ENCODE measurements at places on chromosomes 1 and 21.

DNA sequence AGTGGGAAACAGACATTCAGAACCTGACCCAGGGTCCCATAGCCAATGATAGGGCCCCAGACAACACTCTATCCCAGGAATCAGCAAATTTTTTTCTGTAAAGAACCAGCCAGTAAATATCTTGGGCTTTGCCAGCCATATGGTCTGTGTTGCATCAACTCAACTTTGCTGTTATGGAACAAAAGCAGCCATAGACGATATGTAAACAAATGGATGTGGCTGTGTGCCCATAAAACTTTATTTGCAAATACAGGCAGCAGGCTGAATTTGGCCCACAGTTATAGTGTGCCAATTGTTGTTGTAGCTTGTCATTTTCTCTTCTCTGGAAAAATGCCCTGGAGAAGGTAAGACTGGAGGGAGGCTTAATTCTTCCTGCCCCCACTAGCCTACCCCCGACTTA, 431.1 kb upstream of the VAMP3 start:
- no peak for DNase-seq

DNA sequence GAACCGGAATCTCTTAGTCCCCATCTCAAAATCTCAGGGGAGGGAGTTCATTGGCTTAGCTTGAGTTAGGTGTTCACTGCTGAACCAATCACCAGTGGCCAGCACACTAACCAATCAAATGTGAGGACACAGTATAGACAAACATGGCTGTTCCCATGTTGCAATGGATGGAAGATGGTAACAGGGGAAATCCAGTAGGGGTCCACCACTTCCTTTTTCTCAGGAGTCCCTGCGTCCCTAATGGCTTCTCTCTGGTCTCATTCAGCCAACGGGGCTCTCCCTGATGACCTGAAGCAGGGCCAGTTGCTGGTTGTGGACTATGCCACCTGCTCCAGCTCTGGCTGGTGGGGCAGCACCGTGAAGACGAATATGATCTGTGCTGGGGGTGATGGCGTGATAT, 9.7 kb downstream of the CELA2B start:
- no peak for DNase-seq

GRCh38 chr1:150516050-150516591, 569 bp downstream of the FALEC start:
- no peak for DNase-seq

DNA sequence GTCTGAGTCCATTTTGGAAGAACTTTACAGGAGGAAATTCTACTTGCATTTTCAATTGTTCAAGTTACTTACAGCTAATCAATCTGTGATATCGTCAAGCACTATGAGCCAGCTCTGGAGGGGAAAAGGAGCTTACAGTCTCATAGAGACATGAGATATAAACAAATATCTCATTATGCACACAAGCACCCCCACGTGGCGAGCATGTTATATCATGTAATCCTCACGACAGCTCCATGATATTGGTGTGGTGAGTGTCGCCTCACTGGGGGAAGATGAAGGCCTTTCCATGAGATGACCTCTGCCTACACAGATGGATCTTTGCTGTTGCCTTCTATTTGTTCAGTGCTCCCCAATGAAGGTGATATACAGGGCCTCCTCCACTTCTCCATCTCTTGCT, 34.6 kb downstream of the TNR start:
- no peak for DNase-seq

- DNase-seq, result no peak
Measured at GRCh38 chr1:40221977-40222772, 25.6 kb upstream of the TMCO2 start.

GRCh38 chr1:204254031-204254661, 40.4 kb upstream of the GOLT1A start:
- DNase-seq, result no peak

DNA sequence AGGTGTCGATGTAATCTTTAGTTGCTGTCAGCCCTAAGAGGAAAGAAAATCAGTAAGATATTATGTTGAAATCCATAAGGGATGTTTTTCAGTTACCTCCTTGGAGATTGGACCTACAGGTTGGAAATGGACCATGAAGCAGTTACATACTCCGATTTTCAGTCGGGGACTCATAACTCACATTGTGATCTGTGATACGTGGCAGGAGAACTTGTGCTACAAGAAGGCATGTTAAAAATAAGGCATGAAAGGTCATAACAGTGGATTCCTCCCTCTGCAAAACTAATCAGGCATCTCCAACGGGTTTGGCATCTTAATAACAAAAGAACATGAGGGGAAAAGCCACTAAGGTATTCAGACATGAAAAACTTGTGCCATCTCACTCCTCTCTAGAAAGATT, 111.2 kb upstream of the CACHD1 start:
- DNase-seq, result no peak

GRCh38 chr1:62436039-62436465, 797 bp upstream of the USP1 start:
- peak; percentile 91 for DNase-seq

DNA sequence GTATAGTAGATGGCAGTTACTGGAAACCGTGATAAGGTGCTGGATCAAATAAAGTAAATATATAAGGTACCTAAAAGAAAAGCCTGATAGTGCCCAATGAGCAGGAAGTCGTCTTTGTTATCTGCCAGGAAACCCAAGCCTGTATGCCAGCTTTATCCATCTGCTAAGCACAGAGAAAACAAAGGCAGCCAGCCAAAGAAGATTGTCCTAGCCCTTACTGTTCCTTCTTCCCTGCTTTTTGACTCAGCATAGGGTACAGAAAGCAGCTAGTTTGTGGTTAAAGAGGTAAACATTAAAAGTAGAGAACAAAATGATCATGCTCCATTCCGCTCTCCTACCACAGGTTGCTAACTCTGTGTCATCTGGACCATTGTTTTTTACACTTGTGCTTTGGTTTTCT, 10.1 kb downstream of the KRTAP22-2 start:
- DNase-seq, result no peak

DNA sequence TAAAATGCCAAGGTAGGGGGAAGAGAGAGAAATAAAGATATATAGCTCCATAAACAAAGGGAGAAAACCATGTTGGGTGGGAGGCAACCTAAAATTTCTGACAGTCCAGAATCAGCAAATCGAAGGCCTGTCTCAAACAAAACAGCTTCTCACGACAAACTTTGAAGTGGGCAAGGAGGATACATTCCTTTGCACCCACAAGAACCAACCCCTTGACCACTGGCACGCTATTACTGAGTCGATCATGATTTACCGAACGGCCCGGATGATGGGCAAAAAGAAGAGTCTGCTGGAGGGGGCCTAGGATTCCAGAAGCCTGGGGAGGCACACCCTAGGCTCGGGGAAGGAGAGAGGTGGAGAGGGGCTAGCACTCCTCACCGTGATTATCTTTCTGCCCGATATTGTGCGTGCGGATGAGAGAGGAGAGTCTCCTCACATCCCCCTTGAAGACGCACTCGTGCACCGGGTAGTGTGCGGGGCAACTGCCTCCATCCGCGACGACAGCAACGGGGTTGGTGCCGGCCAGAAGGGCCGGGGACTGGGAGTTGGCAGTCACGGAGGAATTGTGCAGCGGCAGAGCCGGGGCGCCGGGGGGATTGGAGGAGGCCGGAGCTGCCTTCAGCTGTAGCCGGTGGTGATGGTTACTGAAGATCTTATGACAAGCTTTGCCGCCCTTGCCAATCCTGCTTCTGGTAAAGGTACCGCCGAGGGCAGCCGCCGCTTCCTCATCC, 756 bp downstream of the ANKRD13C start:
- no peak for DNase-seq

DNA sequence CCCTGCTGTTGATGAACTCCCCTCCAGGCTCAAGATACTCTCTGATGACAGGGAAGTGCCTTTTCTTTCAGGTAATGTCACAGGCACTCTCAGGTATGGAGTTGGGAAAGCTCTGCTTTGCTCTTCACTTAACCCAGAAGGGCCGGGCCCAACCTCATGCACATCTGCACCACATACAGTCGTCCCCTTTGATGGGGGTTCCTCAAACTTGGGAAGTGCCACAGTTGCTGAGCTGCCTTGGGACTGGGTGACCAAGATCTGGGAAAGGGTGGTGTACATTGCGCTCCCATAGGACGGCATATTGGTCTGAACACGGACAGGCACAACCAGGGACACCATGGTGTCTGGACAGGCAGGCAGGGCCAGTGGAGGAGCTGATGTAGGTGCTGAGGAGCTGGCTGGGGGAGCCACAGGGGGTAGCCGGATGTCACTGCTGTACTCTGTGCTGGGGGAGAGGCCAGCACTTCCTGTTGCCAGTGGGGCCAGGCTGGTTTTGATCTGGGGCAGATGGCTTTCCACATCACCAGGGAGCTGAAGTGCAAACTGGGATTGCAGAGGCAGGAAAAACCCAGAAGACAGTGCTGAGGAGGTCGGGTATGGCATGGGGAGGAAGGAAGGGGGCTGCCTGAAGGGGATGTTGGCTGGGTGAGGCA, 96.2 kb upstream of the EDN2 start:
- DNase-seq, result no peak

Measured in stimulated activated CD4-positive, alpha-beta T cell treated with anti-CD3 and anti-CD28 coated beads, Interleukin-12 subunit alpha, Interleukin-12 subunit beta, amount 100 ng/mL, for 4 hours (primary cell).